ENCODE measurements at places on chromosomes 3 and 15. TPM values are rescaled to one million over a fixed set of nuclear protein-coding genes. Genes with fewer than 3 reads are reported as not detected.

DNA sequence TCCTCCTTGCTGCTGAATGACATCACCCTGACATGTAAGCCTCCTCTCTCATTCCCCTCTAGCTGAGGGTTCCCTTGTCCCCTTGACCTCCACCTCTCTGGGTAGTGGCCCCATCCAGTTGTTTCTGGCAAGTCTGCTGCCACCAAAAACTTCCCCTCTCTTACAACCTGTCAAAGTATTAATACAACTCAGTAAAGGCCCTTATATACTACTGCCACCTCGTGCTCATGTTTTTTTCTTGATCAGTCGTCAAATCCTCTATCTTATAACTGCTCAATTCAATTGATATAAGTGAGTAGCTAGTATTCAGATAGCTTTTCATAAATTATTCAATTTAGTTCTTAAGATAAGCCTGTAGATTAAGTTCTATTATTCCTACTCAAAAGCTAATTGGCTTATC, 249.6 kb downstream of the MBNL1 start:
- H3K36me3 ChIP-seq, result no peaks in the 10 kb centered on the region
- no peak for DNase-seq
- H3K4me3 ChIP-seq, result no peak overlapping the region
- no peaks in the 10 kb centered on the region for H3K27me3 ChIP-seq

GRCh38 chr3:143298380-143298779, 178.8 kb downstream of the CHST2 start:
- no peaks in the 10 kb centered on the region for H3K4me1 ChIP-seq
- H3K27me3 ChIP-seq, result no peaks in the 10 kb centered on the region
- H3K36me3 ChIP-seq, result no peaks in the 10 kb centered on the region
- DNase-seq, result no peak
- no peak overlapping the region for H3K4me3 ChIP-seq

Gene WDR93
- not detected for total RNA-seq

Gene ANKRD34C
- total RNA-seq, result not detected

Gene CLDN16
- total RNA-seq, result not detected

Gene GCSAM
- total RNA-seq, result not detected

Gene ASB14
- not detected for total RNA-seq

All from thoracic aorta (tissue), 2 donors.